ENCODE measurements at places on chromosomes 4 and X.

DNA sequence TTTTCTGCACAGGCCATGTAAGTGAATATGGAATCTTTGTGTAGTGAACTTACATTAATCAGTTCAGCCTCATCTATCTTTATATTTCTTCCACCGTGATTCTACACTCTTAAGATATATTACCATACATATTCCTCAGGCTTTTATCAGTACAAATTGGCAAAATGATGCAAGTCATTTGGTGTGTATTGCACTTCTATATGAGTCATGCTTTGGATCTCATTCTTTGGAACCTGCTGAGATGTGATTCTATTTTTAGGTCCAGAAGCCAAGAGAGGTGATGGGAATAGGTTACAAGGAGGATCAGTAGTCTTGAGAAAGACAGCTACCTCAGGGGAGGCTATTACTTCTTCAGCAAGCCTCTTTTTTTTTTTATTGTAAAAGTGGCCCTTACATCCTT, 204.4 kb downstream of the ZNF330 start:
- no peak for DNase-seq

DNA sequence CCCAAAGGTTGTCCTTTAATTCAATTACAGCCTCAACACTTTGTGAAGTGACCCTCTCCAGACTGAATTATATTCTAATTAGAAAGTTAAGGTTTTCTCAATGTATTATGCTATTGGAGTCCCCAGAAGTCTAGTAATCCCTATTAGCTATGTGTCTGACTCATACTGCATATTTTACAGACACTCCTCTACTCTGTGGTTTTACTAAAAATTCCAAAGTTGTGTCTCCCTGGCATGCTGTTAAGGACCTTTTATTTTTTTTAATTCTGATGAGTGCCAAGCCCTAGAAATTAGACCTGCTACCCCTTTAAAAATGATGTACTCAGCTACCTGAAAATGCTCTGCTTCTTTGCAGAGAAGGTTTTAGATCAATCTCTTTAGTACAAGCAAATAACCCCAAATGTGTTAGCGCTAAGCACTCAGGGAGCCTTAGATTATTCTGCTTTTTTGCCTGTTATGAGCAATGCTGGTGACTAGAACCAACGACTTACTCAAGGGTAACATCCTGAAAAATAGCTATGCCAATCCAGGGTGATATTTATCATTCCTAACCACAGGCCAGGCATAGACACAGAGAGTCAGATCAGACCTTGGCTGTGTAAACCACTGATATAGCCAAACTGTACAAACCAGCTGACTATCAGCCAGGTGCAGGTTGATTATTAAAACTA, 26.1 kb upstream of the CXCL13 start:
- DNase-seq, result no peak

- no peak for DNase-seq
Observed at GRCh38 chrX:6468706-6469105, 66.2 kb downstream of the VCX3A start.

- no peak for DNase-seq
Observed at GRCh38 chrX:13271511-13271910, 48.3 kb downstream of the ATXN3L start.

GRCh38 chr4:176549161-176549865, 229.5 kb downstream of the SPCS3 start:
- no peak for DNase-seq

GRCh38 chrX:46211079-46211478, 334.1 kb downstream of the ZNF674 start:
- no peak for DNase-seq

DNA sequence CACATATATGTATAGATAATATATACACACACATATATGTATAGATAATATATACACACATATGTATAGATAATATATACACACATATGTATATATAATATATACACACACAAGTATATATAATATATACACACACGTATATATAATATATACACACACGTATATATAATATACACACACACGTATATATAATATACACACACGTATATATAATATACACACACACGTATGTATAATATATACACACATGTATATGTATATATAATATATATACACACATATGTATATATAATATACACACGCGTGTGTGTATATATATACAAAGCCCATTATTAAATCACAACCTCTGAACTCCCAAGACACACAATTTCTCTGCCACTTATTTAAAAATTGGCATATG, 8.0 kb upstream of the UBE2K start:
- DNase-seq, result no peak
